ENCODE measurements at places on chromosomes 1 and 21.
A peak's percentile ranks its signal among the peaks of the same experiment; 100 is the strongest.

DNA sequence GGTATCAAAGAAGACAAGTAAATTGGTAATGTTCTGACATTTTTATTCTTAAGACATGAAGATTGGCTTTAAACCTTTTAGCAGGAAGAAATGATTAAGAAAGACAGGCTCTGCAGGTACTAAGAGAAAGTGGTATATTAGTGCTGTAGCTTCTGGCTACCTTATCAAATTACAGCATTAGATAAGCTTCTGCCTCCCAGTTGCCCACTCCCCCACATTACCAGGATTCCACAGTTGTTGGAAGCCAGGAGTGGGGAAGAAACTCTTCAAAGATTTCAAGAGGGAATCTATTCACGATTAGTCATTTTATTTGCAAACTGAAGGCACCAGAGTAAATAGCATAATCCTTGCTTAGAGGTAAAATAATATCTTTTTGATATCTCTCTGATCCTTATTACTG lies 274.9 kb downstream of the LMO4 start:
- no peak for DNase-seq

DNA sequence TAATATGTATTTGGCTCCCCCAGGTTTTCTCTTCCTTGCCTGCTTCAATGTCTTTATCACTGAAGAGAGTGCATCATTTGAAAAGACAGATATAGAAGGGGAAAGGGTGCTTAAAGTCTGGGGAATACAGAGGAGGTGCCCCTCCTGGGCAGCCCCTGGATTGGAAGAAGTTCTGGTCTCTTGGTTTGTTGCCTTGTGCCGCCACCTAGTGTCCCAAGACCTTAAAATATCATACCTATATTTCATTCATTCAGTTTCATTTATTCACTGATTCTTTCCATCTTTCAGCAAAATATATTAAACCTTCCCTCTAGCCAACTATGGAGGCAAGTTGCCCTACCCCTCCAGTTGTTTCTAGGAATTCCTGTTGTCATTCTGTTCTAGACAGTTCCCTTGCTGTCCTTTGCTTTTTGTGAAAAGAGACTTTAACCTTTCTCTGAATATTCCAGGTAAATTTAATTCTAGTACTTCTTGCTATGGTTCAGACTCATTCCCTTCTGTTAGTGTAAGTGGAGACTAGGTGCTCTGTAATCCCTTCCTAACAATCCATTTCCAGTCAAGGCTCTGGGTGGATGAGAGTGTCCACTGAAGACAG lies 56.1 kb downstream of the MEF2D start:
- no peak for DNase-seq

DNA sequence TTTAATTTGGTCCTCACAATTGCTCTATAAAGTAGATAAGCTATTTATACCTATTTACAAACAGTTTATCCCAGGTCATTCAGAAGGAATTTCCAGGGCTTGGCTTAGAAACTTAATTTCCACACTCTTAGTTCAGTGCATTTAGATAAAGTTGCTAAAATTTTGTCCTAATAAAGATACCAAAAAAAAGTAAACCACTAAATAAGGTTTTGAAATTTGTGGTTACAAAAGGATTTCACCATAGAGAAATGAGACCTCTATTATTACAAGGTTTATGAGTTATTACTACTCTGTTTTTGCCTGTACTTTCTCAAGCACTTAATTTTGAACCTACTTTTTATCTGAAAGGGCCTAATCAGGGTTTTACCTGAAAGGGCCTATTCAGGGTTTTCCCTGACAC lies 22.4 kb downstream of the PTPN22 start:
- DNase-seq = no peak

DNA sequence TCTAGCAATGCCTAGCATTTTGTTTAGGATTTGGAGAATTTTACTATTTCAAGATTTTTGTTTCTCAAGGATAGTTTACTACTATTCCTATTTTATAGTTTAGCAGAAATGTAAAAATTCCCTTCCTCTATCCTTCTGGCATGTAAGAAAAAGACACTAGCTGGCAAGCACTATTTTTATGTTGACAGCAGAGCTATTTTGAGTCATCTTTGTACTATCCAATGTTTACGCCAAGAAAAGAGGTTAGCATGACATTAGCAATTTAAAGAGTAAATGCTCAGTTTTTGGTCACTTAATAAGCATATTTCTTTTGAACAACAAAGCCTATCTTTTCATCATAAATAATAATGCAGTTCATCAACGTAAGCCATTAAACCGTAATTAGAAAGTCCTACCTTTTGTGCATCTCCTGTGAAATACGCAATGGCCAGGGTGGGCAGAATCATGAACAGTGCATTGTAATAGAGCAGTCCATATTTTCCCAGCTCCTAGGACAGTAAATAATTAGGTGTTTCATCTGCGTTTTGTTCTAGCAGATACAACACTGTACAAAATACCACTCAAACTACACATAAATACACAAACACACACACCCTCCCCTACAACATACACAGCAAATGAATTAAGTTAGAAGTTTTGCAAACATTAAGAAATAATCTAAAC lies 12.0 kb downstream of the SLC35D1 start:
- no peak for DNase-seq

DNA sequence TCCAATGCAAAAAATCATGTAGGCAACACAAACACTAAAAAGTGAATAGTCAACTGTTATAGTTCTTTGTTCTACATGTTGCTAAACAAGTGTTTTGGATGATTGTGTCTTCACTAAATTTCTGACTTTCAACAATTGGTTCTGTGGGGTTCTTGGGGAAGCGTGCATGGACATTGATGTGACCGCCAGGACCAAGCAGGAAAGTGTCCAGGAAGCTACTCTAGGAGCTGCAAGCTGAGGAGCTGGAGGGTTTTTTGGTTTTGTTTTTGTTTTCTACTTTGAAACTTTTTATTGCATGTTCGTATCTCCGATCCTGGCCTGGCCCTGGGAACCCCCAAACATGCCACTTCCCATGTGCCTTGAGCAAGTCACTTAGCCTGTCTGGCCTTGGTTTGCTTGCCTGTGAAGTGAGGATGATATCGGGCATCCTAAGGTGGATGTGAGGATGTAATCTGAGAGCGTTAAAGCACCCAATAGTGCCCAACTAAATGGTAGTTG lies 8.0 kb downstream of the TMPRSS3 start:
- no peak for DNase-seq

- DNase-seq = no peak
These were observed 139.1 kb upstream of the TIAM1 start for GRCh38 chr21:31483146-31483545.

DNA sequence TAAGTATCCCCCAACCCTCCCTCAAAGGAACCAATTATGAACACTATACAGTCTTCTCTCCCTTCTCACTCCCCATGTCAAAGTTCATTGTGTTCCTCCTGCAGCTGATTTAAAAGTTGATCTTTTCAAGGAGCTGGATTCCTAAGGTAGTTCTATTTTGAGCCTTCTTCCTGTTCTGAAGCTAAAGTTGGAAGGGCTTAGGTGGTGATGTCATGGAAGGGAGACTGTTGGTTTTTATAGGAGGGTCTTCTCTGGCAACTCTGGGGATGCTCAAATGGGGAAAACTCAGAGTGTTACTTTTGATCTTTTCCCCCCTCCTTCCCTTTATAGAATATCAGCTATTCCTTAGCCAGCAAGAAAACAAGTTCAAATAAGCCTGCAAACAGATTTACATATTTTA lies 83.0 kb upstream of the AK4 start:
- DNase-seq = no peak

DNA sequence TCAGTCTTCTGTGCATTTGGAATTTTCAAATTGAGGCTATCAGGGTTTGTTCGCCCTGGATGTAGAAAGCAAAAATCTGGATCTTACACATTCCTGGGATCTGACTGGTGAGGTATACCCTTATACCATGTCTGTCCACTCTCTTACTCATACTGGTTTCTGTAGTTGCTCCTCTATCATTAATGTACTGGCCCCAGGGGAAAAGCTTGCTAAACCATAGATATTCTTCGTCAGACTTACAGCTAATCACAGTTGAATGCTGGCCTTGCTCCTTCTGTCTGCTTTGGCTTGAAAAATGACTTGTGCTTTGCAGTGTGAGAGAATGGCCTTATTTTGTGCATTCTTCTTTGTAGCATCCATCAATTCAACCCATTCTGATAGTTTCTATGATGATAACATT lies 30.5 kb downstream of the TBCE start:
- peak; percentile 59 for DNase-seq

GRCh38 chr1:7470904-7471638 lies 300.0 kb upstream of the VAMP3 start:
- peak; percentile 77 for DNase-seq

DNA sequence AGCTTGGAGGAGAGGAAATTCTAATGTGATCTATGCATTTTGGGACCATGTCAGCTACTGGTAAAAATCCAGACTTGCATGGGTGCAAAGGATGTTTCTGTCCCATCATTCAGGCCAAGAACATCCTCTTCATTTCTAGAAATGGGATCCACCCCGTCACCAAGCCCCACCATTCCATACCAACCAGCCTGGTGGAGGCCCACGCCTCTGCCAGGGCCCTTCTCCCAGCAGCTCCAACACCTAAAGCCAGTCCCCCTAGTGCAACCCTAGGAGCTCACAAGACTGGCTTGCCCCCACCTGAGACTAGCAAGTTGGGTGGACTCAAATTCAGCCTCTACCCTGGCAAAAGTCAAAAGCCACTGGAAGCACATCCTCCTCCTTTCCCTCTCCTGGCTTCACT lies 1.9 kb downstream of the ARHGEF11 start:
- no peak for DNase-seq

DNA sequence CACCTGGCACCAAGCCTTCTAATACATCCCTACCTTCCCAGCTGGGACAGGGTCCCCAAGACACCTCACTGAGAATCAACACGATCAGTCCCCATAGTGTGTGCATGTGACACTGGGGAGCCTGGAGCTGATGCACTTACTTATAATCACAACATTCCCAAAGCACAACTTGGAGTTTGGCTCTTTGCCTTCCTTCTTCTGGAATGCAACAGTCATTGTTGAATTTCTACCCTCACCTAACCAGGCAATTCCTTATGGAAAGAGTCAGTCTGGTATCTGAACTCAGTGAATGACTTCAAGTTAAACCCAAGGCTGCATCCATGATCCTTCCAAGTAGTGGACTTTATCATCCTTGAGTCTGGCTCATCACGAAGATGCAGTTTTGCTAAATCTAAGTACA lies 86.1 kb downstream of the DSCAM start:
- DNase-seq = no peak

GRCh38 chr1:228060458-228061190 lies 21.9 kb upstream of the ARF1 start:
- peak; percentile 82 for DNase-seq

- DNase-seq = peak; percentile 86
These were observed 860 bp downstream of the TMEM63A start for GRCh38 chr1:225881081-225881958.

DNA sequence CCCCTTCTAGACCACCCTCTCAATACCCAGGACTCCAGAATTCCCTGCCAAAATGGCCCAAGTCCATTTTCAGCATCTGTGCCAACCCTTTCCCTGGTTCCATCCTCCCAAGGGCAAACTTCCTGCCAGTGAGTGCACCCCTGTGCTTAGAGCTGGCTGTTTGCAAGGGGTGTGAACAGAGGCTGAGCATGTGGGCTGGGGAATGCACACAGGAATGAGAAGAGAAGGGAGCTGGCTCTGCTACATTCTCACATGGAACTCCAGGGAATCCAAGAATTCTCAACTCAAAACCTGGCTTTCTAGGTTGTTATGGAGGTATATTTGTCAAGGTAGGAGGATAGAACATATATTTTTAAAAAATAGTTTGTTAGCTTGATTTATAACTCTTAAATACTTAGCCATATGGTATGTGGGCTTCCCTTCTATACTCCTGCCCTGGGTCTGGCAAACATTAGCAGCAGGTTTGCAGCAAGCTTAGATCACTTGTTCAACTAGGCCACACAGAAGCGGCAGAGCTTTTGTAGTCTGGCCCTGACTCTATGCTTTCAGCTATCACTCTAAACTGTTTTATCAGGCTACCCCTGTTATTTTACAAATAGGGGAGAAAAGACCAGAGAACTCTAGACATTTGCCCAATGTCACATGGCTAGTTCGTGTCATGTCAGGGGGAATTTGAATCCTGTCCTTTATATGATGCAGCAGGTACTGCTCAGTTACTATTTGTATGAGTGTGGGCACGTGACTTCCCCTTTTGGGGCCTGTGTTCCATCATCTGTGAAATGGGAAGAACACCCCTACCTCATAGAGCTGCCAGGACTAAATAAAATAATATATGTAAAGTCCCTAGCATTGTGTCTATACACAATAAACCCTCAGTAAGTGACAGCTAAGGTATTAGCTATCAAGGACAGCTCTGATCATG lies 8.1 kb upstream of the STMN1 start:
- DNase-seq = peak; percentile 67

DNA sequence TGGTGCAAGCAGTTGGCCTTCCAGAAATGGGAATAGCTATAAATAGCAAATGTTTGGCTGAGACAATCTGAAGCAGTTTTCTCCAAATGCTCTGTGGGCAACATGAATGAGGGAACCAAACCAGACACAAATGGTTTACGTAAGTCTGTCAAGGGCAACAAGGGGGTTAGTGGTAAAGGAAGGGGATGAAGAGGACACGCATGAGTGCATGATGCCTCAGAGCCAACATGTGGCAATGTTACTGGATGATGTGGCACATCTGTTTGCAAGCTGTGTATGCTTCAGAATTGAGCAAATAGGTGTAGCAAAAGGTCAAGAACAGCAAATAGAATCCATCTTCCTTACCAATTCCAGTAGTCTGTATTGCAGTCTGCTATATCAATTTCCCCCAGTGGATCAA lies 76.3 kb upstream of the LMO4 start:
- no peak for DNase-seq

GRCh38 chr1:109622895-109623294 lies 3.3 kb downstream of the AMPD2 start:
- DNase-seq = no peak

GRCh38 chr1:217453816-217454215 lies 177.1 kb downstream of the GPATCH2 start:
- peak; percentile 95 for DNase-seq

- no peak for DNase-seq
These were observed 45.8 kb downstream of the SIM2 start for GRCh38 chr21:36744560-36745231.

DNA sequence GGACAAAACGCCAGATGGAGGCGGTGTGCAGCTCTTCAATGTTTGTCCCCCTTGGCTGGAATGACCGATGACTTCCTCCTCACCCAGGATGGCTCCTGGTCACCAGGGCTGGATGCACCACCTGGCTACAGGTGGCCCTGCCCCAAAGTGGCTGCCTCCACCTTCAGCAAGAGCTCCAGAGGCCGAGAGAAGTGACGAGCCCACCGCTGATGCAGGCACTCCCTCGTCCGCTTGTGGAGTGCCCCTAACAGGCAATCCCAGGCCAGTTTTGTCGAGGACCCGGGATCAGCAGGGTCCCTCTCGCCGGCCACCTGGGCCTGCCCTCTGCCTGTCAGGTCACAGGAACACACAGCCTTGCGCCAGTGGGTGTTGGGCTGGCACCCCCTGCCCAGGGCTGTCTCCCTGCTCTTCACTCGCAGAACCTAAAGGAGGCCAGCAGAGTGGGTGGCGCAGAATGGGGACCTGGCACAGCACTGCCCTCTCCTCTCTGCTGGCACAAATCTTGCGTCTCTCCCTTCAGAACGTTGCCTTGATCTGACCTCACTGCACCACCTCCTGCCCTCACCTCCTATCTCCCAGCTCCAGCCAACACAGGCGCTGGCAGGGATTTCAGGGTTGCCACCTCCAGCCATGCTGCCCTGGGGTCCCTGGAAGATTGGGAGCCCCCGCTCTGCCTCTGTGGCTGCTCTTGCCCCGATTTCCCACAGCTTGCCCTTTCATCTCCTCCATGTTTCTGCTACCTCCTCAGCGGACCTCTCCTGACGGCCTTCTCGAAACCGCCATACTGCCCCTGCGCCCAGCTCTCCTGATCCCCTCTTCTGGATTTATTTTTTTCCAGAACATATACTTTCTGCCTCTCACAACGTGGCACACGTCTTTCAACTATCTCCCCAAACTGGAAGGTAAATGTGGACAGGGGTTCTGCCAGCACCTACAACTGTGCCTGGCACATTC lies 38.6 kb downstream of the SLC45A1 start:
- no peak for DNase-seq

Data from islet precursor cell (in vitro differentiated cells).